ENCODE measurements at places on chromosomes 12 and 14.

DNA sequence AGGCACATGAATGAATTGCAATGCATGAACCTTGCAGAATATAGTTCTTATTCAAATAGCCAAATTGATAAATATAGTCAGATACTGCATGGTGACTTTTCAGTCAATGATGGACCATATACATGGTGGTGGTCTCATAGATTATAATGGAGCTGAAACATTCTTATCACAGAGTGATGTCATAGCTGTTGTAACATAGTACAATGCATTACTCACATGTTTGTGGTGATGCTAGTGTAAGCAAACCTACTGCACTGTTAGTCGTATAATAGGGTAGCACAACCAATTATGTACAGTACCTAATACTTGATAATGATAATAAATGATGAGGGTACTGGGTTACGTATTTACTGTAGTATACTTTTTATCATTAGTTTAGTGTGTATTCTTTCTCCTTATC, 280.3 kb downstream of the BCAT1 start:
- no peak for DNase-seq

DNA sequence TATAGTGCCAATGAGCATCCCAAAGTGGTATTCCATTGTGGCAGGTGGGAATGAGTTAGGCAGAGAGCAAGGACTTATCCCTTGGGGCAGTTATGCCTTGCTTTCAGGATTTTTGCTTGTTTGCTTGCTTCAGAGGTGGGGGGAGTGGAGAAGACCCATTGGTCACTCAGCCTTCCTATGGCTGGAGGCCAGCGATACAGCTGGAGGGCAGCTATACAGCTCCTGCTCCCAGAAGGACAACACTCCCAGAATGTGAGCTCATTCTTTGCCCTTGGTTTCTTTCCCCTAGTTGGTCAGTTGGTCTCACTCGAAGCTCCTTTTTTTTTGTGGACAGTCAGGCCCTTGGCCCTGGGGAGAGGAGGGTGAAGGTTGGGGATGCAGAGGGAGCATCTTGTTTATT, 14.5 kb downstream of the KRT83 start:
- no peak for DNase-seq

- DNase-seq = no peak
Measured at GRCh38 chr14:72662214-72662613, 231.7 kb downstream of the DPF3 start.

DNA sequence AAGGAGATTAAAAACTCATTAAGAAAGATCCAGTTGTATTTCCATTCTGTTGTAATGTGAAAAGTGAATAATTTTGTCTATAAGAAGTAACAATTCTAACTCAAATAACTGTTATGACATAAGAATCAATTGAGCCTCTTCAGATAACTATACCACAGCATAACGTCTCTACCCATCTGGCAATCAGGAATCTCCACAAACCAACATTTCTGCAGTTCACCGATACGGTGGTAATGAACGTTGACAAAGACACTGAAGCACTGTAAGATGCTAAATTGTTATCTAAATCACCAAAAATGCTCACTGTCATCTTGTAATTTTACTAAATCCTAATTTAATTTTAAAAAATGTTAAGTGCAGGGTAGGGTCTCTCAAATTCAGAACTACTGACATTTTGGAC, 130.9 kb upstream of the USP15 start:
- no peak for DNase-seq

DNA sequence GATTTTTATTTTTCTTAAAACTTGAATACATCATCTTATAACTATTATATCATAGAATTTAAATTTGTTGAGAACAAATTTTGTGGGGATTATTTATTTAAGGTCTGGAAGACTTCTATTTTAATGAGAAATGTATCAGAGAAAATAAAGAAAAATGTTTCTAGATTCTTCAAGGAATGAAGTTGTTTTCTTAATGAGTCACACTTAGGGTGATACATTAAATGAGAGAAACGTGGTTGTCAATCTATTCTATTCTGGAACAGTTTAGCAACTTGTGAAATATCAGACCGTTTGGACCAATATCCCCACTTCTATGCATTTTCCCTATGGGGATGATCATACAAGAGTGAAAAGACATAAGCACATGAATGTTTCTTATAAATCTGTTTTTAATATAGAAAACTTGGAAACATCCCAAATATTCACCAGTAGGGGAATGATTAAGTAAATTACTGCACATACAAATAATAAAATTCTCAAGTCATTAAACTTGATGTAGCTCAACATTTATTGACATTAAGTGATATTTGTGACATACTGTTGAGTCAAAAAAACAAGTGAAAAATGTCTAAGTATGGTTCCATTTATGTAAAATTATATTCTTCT, 88.5 kb downstream of the E2F7 start:
- DNase-seq = no peak

- no peak for DNase-seq
Measured at GRCh38 chr14:54300881-54301280, 95.9 kb upstream of the CDKN3 start.

- no peak for DNase-seq
Measured at GRCh38 chr12:78494911-78495310, 369.7 kb upstream of the SYT1 start.

GRCh38 chr12:87311206-87311605, 718.0 kb downstream of the C12orf50 start:
- no peak for DNase-seq

GRCh38 chr12:16675438-16675837, 69.5 kb upstream of the LMO3 start:
- DNase-seq = no peak

DNA sequence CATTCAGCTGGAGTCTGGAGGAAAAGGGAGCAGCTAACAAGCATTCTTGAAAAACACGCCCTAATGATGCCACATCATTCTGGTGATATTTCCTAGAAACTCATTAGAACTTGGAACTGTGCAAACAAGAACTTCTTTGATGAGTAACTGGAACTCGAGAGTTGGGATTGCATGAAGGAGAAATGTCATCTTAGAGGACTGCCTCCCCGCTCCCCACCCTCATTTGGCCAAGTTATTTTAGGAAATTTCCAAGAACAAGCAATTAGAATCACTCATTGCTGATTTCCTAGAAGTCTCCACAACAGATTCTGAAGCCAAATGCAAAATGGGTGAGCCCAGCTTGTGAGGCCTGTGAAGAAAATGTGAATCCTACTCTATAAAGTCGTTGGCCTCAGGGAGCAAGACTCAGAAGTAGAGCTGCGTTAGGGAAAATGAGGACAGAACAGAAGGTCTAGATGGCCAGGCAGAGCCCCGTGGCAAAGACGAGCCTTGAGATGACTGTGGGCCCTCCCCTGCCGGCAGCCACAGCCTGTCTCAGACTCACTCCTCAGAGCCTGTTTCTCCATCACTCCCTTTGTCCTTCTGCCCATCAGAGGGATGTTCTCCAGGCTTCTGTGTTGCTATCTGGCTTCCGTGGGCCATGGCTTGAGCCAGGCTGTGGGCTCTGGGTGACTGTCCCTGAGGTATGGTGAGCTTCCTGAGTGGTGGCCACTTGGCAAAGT, 38.4 kb downstream of the RTL1 start:
- no peak for DNase-seq

GRCh38 chr12:66620026-66620425, 58.9 kb downstream of the GRIP1 start:
- no peak for DNase-seq

- DNase-seq = peak; percentile 78
Measured at GRCh38 chr12:107990325-107990724, 138.8 kb upstream of the WSCD2 start.

DNA sequence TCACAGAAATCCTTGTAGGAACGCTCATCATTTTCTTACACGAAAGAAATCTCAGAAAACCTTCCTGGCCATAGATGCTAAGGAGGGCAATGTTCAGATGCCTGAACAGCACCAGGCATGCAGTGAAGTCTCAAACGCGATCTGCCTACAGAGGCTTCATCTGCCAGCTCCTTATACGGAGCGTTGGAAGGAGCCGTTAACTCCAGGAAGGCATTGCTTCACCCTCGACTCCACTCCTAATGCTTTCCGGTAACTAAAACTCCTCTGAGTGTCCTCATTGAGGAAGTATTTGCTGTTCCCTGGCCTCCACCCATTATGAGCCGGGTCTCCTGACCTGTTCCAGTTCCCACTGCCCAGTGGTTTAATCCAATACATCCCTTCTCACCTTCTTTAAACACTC, 502.7 kb downstream of the BCL11B start:
- no peak for DNase-seq

DNA sequence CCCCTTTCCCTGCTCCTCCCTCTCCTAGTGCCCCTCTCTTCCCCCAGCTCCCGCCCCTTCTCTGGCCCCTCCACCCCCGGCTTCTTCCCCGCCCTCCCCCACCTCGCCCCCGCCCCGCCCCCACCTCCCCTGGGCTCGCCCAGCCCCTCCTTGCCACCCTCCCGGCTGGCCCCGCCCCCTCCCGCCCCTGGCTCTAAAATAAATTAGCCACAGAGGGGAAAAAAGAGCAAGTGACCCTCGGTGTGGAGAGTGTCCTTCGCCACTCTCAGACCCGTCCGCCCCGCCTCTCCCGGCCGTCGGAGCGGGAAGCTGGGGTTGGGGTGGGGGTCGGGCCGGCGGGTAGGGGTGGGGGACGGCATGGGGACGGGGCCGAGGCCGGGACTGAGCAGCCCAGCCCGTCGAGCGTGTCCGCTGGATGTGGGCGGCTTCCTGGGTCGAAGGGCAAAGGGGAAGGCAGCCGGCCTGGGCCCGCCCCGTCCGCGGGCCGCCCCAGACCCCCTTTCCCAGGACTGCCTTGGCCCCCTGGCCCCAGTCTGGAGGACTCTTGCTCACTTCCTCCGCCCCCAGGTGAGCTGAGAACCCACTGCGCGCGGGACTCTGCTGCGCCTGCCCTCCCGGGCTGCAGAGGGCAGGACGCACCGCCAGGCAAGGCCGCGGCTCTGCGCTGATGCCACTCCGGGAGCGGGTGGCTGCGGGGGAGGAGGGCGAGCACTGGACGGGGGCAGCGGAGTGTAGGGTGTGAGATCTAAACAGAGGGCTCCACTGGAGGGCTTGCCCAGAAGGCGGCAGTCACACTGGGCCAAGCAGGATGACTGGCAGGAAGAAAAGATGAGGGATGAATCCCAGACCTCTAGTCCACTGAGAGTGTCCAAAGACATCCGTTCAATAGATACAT, 570 bp upstream of the FIGNL2 start:
- DNase-seq = peak; percentile 76

GRCh38 chr14:82419933-82420332, 886.3 kb upstream of the SEL1L start:
- no peak for DNase-seq

DNA sequence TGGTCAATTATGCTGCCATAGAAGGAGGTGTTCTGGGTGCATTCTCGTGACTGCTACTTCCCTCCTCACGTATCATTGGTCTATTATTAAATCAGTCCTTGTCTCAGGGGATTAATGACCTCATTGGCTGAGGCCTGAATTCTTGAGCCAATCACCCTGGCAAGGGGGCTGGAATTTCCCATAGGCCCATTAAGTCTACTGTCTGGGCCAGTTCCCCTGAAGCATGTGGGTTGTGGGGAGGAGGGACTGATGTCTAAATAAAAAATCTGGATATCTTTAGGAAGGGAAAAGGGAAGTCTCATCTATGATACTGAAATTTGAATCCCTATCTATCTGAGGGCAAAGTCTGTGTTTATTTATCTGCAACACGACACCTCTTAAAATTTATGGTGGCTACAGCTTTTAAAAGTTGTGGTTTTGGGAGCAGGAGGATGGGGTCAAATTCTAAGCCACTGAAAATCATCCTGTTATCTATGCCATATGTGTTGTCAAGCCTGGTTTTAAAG, 71.9 kb downstream of the DYRK2 start:
- no peak for DNase-seq

- no peak for DNase-seq
Measured at GRCh38 chr12:131220331-131220685, 266.6 kb downstream of the ADGRD1 start.

DNA sequence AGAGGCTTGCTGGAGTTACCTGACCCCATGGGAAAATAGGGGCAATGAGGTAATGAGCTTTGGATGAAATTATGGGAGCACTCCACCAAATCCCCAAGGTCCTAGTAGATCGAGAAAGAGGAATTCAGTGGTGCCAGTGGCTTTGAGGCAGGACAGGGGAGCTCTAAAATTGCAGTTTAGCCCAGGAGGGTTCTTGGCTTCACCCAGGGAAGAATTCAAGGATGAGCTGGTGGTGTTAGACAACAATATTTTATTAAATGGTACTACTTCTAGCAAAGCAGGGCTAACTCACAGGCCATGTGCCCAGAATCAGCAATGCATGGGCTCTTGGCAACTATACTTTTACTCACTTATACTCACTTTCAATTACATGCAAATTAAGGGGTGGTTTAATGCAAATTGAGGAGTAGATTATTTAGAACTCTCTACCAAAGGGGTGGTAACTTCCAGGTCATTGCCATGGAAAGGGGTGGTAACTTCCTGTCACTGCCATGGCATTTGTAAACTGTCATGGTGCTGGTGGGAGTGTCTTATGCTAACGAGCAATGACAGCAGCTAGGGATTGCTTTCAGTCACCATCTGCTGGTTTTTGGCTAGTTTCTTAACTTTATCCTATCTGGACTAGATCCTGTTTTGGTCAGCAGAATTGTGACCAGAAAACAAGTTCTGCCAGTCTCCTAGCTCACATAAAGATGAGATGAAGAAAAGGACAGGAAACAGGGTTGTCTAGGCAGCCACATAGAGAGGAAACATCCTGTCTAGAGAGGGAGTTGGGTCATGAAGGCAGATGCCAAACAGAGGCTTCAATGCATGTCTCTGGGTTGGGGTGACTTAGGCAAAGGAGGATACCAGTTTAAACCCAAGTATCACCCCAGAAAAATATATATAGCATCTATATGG, 64.7 kb downstream of the ZNF641 start:
- no peak for DNase-seq

- DNase-seq = no peak
Measured at GRCh38 chr14:104084251-104085002, 1.1 kb upstream of the ASPG start.

GRCh38 chr14:46646796-46647195, 4.8 kb downstream of the RPL10L start:
- DNase-seq = no peak

- no peak for DNase-seq
Measured at GRCh38 chr12:70695361-70696023, 58.3 kb upstream of the PTPRB start.

DNA sequence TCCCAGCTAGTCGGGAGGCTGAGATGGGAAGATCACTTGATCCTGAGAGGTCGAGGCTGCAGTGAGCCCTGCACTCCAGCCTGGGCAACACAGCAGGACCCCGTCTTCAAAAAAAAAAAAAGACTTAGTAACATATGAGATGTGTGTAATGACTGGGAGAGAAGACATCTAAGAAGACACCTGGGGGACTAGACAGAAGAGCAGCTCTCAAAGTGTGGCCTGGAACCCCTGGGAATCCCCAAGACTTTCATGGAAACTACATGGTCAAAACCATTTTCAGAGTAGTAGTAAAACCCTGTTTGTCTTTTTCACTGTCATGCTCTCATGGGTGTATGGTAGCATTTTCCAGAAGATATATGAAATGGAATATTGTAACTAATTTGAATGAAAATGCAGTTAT, 45.3 kb downstream of the R3HDM2 start:
- DNase-seq = no peak

DNA sequence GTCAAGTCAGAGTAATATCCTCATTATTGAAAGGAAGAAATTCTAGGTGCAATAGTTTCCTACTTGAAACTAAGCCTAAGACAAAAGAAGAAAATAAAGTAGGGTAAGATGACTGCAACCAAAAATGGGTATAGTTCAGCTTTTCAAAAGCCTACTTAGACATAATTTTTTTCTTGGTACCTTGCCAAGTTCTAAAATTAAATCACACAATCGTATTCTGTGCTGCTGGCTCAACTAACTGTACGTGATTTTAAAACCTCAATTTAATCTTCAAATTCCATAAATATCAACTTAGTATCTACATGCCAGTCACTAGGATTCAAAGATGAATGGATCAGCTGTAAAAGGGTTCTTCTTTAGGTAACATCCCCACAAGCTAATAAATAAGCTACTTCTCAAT, 56.9 kb downstream of the SCAF11 start:
- no peak for DNase-seq

All from glutamatergic neuron (in vitro differentiated cells).